Activated CD4-positive, alpha-beta T cell treated with anti-CD3 and anti-CD28 coated beads for 36 hours (primary cell): ENCODE measurements at places on chromosomes 6 and 20. TPM values are rescaled to one million over a fixed set of nuclear protein-coding genes. Genes with fewer than 3 reads are reported as not detected.

DNA sequence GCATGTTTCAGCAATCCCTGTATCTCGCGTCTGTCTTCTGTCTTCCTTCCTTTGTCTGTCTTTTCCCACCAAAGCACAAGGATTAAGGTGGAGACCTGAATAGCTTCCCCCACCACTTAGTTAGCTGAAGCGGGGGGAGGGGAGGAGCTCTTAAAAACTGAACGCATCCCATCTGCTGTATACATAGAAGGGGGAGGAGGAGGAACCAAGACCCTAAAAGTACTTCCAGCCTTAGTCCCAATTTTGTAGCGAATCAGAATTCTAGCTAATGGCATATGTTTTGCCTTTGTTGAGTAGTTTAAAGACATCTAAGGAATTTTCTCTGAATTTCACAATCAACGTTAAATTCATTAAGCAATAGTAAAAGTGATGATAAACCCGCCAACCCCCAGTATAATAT is 47.9 kb downstream of the GNAS start:
- no peak for DNase-seq

The RIN2 gene
- not detected for total RNA-seq

DNA sequence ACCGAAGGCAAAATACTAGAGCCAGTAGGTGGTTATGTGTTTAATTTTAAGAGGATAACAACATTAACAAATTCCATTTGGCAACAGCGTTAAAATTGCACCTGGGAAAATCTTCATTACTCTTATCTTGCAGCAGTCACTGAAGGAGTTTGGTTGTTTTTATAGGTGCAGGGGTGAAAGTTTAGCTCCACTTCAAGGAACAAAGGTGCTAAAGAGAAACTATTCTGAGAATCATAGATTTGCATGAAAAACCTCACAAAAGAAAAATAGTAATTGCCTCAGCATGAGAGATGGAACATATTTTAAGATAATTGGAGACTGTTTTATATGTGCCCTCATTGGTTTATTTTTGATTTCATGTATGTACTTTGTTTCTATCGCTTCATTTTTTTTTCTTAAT is 444.4 kb downstream of the UTRN start:
- DNase-seq = no peak

GRCh38 chr6:49514571-49515484 is 15.1 kb downstream of the GLYATL3 start:
- no peak for DNase-seq

The BPI gene
- total RNA-seq = not detected

DNA sequence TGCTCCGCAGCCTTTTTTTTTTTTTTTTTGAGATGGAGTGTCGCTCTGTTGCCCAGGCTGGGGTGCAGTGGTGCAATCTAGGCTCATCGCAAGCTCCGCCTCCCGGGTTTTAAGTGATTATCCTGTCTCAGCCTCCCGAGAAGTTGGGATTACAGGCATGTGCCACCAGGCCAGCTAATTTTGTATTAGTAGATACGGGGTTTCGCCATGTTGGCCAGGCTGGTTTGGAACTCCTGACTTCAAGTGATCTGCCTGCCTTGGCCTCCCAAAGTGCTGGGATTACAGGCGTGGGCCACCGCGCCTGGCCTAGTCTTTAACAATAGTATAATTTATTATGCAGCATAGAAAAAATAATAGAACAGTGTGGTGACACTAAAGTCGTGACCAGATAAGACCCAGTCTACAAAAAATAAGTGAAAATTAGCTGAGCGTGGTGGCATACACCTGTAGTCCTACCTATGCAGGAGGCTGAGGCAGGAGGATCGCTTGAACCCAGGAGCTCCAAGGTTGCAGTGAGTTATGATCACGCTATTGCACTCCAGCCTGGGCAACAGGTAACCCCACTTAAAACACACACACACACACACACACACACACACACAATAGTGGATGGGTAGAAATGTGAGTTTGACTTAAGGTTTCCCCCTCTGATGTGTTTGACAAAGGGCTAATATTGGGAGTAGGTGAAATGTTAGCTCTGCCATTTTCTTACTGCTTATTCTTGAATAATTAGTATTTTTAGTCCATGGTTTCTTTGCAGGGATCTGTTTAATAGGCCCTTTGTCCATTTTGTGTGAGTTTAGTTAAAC is 6.5 kb downstream of the PIM1 start:
- no peak for DNase-seq

The DDR1 gene
- 12.6 TPM for total RNA-seq
